HS-5 (cell line): ENCODE measurements at places on chromosomes 5 and 9.

- peak; percentile 90 for DNase-seq
Observed at GRCh38 chr5:96614110-96614691, 48.0 kb upstream of the CAST start.

GRCh38 chr5:34517249-34517648, 138.9 kb upstream of the RAI14 start:
- peak; percentile 48 for DNase-seq

GRCh38 chr9:107789001-107789700, 299.6 kb upstream of the KLF4 start:
- no peak for DNase-seq

DNA sequence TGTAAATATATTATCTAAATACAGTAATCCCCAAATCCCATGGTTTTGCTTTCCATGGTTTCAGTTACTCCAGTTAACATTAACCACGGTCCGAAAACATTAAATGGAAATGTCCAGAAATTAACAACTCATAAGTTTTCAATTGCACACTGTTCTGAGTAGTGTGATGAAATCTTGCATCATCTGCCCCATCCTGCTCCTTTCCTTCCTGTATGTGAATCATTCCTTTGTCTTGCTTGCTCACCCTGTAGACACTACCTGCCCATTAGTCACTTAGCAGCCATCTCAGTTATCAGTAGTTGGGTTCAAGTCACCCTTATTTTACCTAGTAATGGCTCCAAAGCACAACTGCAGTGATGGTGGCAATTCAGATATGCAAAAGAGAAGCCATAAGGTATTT, 1568.5 kb upstream of the WWC1 start:
- peak; percentile 45 for DNase-seq

DNA sequence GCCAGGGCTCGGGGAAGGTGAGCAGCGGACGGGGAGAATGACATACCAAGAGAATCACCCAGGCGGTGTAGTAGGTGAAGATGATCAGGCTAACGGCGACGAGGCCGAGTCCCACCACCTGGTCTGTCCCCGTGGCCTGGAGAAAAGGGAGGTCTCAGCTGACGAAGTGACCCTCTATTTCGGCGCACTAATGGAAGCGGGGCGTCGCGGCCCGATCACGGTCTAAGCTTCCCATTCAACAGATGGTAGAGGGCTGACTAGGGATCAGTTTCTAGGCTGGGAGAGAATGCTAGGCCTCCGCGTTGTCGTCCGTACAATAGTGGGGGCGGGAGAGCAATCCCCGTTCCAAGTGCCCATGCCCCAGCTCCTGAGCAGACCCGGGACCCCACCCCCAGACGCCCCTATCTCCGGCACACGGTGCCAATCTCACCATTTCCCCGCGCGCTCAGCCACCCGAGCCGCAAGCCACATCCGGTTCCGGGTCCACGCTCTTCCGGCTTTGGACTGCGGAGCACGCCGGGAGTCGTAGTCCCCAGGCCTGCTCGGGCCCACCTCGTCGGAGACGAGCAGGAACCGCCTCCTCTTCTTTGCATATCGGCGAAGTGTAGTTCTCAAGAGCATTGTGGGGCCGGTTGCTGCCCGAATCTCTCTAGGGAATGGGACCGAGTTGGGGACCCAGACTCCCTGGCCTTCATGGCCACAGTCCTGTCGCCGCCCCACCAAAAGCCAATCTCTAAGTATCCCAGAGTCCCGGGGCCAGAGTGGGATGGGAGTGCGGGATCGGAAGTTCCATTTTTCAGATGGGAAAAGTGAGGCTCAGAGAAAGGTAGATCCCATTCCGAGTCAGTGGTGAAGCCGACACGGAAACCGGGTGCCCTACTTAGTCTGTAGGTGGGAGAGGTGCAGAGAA, at the start of gene DPM2:
Gene DPM2 (minus strand): TSS at position 467 of the 910 bp plus-strand sequence. CDS start 34 bp downstream, at position 433.
- DNase-seq = peak; percentile 48

GRCh38 chr5:128192368-128192767, 108.8 kb downstream of the SLC12A2 start:
- no peak for DNase-seq

DNA sequence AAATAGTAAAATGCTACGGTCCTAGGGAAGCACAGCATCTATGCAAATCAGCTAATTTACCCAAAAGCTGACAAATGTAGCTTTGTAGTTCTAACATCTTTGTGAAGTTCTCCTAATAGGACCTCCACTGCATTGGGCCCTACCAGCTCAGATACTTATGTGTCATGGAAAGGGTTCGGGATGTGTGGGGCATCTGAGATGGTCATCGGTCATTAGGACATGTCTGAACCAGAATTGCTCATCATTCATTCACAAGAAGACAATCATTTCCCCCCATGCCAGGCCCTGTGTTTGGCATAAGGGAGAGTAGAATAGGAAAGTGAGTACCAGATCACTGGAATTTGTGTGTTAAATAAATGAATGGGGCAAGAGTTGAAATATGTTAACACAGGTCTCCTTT, 35.7 kb downstream of the PWWP2A start:
- no peak for DNase-seq

DNA sequence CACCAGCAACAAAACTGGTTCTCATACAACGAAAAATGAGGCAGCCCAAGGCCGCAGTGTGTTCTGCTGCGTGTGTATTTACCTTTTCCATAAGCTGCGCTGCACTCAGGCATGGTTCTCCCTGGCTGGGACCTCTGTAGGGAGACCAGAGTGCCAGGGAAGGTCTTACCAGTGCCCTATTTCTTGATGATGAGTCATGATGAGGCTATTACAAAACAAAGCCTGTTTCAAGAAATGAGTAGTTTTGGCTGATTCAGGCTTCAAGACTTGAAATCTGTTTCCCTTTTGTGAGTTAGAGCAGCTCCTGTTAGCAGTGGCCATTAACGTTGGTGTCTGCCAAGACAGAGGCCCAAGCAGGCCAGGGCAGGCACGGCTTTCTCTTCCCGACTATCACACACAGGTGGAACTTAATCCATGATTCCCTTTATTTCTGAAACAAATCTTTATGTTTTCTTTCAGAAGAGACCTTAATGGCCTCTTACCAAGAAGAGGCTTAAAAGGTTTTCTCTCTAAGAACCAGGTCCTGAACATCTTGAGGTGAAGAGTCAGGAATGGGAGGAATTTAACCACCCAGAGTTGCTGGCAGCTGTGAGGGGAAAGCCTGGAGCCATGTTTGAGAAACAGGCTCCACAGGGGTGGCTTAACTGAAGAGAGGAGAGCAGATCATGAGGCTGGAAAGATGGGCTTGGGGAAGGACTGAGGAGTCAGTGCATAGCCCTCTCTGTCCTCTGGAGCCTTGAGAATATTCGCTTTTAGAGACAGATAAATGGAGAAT, 41.4 kb upstream of the TIFAB start:
- peak; percentile 87 for DNase-seq

GRCh38 chr5:9869616-9870288, 239.6 kb upstream of the TAS2R1 start:
- DNase-seq = peak; percentile 92
